Caudate nucleus (tissue), 63 donors: ENCODE measurements at places on chromosomes 13 and 19.

GRCh38 chr13:23901365-23901764 lies 4.1 kb upstream of the C1QTNF9B start:
- DNase-seq: no peak

DNA sequence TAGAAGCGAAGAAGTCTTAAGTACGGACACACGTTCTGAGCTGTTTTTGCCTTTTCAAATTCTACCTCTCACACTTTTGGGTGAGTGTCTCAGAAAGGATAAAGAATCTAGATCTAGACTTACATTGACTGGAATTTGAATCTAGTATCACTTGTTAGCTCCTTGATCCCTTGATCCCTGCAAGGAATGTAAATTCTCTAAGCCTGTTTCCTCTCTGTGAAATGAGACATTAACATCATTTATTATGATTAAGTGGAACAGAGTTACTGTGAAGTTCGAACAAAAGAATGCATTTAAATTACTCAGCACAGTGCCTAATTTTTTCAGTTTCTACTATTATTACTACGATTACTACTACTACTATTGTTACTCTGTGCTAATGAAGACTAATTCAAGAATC lies 86.6 kb upstream of the POSTN start:
- DNase-seq: no peak

- no peak for DNase-seq
These were observed 34.4 kb downstream of the CCDC70 start for GRCh38 chr13:51895906-51896888.

DNA sequence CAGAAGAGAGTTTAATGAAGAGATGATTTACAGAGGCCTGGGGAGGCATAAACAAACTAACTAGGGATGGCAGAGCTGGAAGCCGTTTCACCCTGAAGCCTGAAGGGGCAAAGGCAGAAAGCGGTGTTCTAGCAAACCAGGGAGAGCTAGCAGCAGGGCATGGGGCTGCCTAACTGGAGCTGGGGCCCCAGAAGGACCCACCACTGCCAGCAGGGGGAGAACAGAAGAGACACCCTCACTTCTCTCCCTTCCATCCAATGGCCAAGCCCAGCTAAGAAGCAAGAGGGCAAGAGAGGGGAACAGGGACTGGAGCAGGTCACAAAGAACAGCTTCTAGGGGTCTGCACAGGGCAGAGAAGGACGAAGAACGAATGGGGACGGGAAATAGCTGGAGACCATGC lies 195.5 kb downstream of the KATNAL1 start:
- DNase-seq: no peak

DNA sequence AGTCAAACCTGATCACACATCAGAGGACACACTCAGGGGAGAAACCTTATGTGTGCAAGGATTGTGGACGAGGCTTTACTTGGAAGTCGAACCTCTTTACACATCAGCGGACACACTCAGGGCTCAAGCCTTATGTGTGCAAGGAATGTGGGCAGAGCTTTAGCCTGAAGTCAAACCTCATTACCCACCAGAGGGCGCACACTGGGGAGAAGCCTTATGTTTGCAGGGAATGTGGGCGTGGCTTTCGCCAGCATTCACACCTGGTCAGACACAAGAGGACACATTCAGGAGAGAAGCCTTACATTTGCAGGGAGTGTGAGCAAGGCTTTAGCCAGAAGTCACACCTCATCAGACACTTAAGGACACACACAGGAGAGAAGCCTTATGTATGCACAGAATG lies 8.2 kb upstream of the ZNF527 start:
- DNase-seq: no peak
